AG09319 (cell line): ENCODE measurements at places on chromosomes 2 and 18.
A peak's percentile ranks its signal among the peaks of the same experiment; 100 is the strongest.

DNA sequence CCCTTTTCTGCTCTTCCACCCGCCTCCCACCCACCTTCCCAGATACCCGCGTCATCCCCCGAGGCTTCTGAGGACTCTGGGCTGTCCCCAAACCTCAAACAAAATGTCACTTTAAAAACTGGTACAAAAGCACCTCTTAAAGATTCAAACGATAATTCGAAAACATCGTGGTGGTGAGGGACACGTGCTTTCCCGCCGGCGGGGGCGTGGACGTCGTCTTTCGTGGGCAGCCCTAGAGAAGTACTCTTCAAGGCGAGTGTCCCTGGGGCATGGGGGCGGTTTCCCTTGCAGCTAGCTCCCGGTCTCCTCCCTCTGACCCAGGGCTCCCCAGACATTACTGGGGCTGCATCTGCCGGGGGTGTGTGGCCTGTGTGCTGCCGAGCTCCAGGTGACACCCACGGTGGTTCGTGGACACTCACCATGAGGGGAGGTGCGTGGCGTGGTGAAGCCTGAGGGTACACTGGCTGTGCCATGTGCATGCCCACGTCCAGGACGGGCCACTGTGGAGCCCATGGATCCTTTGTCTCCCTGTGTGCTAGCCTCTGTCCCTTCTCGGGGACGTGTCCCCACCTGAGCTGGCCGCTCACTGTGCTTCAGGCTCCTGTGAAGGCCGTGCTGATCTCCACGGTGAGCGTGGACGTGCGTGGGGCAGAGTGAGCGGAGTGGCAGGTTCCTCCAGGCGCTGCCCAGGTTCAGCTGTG lies 117.8 kb downstream of the NFATC1 start:
- no peak for DNase-seq

GRCh38 chr2:138359532-138359931 lies 142.0 kb upstream of the SPOPL start:
- no peak for DNase-seq

GRCh38 chr2:27773959-27774358 lies 2.4 kb downstream of the MRPL33 start:
- DNase-seq, result no peak

- DNase-seq, result peak; percentile 12
Observed at GRCh38 chr18:26307161-26307773, 81.0 kb downstream of the TAF4B start.

DNA sequence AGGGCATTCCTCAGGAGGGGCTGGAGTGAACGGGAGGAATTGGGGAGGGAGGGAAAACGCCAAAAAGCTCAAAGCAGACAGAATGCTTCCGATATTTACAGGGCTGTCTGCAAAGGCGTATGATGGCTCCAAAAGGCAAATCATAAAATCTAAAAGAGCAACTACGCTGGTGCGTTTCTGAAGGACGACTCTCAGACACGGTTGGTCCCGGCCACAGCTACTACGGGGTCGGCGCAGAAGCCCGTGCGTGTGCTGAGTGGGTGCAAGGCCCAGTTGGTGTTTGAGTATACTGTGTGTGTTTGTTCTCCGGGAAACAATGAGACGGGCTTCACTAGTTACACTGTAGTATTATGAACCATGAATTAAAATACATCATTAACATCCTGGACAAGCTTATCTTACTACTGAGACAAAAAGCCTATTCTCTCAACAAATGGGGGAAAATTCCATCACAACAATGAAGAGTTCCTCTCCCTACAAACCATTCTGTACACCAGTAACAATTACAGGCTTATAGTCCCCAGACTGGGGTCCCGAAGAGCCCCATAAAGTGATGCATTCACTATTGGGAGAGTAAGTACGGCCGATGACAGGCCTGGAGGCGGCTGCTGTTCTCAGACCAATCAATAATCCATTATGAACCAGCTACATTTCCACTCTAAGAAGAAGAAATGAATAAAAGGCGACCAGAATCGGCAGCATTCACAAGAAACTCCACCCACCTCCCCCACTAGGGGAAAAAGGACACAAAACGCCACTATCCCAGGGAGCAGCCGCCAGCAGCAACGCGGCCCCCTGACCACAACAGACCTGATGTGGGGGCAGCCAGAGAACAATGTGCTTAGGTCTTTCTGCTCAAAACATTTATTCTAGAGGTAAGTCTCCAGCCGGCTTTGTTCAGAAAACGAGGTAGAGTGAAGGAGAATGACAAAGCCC lies 43.4 kb downstream of the ZNF516 start:
- DNase-seq, result no peak

DNA sequence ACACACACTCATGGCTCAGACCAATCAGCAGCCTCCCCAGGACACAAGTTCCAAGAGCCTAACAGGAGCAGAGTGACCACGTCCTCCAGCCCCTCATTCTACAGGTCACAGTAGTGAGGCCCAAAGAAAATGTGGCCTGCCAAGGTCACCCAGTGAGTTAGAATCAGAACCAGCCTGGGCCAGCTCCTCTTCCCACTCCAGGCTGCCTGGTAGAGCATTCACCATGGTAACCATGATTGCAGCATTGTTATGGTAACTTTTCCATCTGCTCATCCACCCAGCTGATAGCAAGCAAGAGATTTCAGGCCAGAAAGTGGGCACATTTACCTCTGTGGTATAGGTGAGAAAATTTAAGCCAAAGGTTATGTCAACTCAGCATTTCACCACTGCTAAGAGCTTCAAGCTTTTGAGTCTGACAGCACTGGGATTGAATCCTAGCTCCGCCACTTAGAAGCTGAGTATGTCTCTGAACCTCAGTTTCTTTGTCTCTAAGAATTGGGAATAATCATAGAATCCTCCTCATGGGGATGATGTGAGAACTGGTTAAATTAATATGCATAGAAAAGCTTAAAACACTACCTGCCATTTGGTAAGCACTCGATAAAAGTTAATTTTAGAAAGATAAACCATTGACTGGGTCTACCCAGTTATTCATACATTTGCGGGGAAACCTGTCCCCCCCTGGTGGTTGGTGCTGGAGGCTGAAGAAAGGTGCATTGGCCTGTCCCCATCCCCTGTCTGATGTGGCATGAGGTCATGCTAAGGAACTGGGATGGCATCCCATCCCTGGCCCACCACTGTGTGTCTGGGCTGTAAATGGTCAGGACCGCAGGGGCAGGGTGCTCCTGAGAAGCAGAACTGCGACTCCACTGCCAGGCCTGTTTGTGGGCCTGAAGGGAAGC lies 181.5 kb downstream of the KLHL29 start:
- no peak for DNase-seq

- DNase-seq, result no peak
Observed at GRCh38 chr2:8149007-8149405, 532.9 kb upstream of the ID2 start.

GRCh38 chr2:138432971-138433370 lies 68.6 kb upstream of the SPOPL start:
- DNase-seq, result no peak

DNA sequence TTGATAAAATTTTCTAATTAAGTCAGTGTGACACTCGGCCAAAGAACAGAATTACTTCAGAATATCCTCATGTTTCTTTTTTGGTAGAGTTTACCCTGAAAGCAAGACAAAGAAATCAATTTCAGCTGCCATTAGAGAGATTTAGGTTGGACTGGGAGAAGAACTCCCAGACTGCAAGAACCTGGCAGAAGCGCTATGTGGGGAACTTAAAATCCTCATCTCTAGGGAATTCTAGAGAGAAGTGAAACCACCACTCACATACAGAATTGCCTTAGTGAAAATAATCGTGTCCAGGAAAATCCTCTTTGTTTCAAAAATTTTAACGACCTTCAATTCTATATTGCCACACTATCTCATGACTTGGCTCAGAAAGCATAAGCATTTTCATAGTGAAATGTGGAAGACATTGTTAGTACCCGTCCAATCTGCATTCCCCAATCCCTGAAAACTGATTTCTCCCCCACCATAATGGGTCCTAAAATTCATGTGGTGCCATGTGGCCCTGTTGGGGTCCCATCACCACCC lies 297.3 kb upstream of the MEIS1 start:
- DNase-seq, result no peak

- DNase-seq, result no peak
Observed at GRCh38 chr2:121664086-121664485, 14.8 kb upstream of the CLASP1 start.

DNA sequence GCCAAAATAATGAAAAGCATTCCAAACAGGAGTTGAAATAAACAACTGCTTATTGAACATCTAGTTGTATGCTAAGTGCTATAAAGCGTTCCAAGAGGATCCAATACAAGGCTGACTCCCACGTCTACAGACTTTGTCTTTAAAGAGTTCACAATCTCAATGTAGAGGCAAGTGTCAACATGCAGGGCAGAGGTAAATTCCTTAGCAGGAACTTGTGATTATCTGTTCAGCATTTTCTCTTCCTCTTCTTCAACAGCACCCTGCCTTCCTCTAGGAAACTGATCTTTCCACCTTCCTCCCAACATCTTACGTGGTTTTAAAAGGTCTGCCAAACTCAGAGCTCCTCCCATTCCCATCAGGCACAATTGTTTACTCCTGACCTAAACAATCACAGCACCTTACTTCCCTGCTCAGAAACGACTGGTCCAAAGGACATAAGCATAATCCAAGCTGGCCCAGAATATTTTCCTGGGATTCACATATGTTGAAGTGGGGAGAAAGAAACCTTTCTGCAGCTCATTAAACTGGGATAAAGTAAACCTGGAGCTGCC lies 83.9 kb downstream of the ITSN2 start:
- DNase-seq, result no peak

DNA sequence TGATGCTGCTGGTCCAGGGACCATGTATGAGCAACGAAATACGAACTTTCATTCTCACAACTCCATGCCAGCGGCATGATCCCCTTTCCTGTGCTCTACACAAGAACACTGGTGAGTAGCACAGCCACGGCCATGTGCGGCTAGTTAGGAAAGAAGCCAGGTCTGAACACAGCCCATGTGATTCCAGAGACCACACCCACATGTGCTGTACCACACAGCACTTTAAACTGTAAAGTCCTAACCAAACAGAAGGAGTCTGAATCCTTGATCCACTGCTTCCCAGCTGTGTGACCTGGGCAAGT lies 33.0 kb upstream of the ACAA2 start:
- peak; percentile 20 for DNase-seq

GRCh38 chr2:232941400-232941799 lies 71.3 kb downstream of the SNORC start:
- DNase-seq, result no peak

DNA sequence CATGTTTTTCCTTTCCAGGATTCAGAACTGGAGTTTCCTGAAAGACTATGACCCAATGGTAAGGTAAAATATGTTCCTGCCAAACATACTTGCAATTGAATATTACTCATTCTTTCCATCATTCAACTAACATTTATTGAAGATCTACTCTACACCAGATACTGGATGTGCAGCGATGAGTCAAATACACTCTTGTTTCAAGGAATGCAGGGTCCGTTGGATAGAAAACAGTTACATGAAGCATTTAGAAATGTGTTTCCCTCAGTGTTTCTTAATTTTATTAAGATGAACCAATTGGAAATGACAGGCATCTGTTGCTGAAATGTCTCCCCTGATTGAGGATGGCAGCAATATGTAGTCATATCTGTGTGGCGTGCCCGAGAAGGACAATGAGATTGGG lies 14.8 kb upstream of the SLC66A3 start:
- no peak for DNase-seq

GRCh38 chr2:232365621-232366321 lies 12.8 kb upstream of the ALPP start:
- no peak for DNase-seq

DNA sequence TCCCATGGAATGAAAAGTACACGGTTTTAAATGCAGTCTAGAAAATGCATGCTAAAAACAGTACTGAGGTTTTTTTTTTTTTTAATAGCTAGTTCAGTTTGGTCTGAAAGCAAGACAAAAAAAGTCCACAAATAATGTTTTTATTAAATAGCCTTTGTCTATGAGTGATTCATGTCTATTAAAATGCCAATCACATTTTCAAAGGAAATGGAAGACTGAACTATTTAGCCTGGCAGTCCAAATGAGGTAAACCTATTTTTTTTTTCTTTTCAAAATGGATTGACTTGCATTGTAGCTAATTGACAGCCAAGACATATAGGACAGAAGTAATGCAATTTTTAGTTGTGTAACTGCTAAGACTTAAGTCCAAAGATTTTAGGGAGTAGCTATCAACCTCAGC lies 90.3 kb downstream of the LRP1B start:
- DNase-seq, result no peak

DNA sequence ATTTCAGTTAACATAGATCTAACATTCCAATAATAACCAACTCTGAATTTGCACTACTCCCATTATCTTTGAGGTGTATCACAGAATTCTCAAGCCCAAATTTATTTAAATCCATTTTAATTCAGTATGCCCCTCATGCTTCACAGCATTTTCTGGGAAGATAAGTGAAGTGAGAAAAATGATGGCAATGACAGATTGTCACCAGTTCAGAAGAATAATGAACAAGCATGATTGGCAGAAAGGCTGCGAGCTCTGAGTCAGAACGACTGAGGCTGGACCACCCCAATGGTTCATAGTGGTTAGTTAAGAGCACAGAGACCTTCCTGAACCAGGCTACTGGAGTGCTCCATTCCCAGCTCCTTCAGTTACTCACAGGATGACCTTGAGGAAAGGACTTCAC lies 4.9 kb downstream of the SPRED2 start:
- DNase-seq, result no peak

GRCh38 chr2:43851011-43851980 lies 12.5 kb downstream of the ABCG8 start:
- DNase-seq, result no peak

DNA sequence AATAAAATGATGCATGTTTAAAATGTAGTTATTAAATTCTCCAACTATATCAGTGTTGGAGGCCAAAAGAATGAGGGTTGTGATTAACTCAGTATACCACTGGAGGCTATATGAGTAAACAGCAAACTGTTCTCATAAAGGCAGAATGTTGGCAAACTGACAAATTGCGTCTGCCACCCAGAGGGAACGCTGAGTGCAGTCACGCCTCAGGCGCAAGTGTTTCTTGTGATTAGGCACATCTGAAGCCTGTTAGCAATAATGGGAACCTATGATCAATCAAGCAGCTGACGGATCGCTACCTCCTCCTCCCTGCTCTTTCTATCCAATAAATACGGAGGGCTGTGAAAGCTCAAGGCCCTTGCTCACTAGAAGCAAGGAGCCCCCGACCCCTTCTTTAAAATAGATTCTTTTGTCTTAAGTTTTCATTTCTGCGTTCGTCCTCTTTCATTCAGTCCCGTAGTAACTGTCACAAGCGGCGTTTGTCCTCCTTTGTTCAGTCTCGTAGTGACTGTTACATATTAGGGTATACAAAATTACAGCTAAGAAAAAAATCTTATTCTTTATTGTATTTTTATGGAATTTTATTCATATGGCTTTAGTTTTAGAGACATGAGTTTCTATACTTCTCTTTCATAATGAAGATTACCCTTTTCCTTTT lies 16.3 kb upstream of the RMND5A start:
- DNase-seq, result no peak

GRCh38 chr2:224946895-224947294 lies 95.4 kb downstream of the DOCK10 start:
- DNase-seq, result no peak

DNA sequence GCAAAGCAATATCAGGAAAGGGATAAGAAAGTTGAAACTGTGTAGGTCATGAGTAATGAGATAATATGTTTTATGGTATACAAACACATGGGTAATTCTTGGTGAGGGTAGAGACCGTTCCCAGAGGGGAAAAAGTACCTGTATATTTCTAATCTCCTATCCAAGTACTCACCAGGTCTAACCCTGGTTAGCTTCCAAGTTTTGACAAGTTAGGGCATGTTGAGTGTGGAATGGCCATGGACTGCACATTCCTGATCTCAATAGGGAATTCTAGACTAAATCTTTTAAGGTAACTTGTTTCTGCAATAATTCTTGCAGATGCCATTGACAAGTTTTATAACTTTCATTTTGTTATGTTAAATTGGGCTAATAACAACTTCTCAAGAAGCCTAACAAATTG lies 216.6 kb downstream of the SPAG16 start:
- DNase-seq, result no peak
